ENCODE measurements at places on chromosomes 4 and X.

DNA sequence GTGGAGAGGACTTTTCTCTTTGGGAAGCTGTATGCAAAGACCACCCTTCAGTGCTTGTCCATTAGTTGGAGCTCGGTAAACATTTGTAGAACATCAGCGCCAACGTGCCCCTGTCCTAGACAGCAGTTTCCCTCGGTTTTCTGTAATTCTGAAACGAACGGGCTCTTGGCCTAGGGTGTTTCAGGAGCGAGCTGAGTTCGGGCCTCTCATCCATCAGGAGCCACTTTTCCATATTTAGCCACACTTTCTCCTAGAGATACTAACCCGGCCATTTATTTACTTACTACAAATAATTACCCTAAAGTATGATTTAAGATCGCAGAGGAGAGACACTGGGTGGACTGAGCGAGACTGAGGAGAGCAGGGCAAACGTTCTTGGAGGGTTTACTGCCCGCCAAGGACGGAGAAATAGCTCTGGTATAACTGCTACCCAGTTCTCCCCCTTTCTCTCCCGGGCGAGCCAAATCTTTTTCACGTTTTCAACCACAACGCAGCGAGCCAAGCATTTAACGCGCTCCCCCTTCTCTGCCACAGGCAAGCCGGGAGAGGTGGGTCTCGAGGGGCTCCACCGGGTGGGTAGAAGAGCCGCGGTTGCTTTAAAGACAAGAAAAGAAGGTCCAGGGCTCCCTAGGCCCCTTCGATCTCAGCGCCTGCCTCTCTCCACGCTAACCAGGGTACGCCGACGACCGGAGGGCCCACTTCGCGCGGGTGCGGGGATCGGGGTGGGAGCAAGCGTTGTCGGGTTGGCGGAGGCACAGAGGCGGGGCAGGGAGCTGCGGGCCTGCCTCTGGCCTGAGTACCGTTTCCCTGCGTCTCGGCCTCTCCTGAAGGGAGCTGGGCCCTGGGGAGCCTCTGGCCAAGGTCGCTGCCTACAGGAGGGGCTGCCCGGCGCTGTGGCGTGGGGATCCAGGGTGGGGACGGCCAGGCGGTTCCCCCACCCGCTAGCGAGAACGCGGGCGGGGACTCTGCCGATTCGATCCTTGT lies 10.8 kb upstream of the PITX2 start:
- DNase-seq: peak; percentile 8

- no peak for DNase-seq
Observed at GRCh38 chr4:84927428-84927827, 39.1 kb downstream of the WDFY3 start.

- peak; percentile 44 for DNase-seq
Observed at GRCh38 chr4:121656269-121656641, 40.5 kb downstream of the ANXA5 start.

DNA sequence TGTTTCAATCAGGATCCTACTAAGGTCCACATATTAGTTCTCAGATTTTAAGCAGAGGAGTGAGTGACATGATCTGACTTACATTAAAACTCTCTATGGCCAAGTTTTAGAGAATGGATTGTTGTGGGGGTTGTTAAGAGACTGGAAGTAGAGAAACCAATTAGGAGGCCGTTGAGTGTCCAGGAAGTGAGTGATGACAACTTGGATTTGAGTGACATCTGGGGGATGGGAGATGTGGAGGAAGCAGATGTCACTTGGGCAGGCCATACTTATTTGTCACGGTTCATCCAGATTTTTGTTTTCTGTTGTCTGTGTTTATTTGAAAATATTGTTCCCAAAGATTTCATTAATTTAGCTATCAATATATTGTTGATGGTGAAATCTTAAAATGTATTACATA lies 28.3 kb downstream of the ADD1 start:
- DNase-seq: peak; percentile 22

DNA sequence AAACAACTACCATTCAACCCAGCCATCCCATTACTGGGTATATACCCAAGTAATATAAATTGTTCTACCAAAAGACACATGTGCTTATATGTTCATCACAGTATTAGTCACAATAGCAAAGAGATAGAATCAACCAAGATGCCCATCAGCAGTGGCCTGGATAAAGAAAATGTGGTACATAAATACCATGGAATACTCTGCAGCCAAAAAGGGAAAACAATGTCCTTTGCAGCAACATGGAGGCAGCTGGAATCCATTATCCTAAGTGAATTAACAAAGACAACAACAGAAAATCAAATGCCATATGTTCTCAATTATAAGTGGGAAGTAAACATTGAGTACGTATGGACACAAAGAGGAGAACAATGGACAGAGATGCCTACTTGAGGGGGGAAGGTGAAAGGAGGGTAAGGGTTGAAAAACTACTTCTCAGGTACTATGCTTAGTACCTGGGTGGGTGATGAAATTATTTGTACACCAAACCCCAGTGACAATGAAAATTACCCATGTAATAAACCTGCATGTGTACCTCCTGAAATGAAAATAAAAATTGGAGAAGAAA lies 632.1 kb upstream of the AADAT start:
- DNase-seq: no peak

GRCh38 chr4:139315221-139315675 lies 13.0 kb upstream of the NDUFC1 start:
- DNase-seq: no peak

GRCh38 chr4:55125087-55125721 lies at the start of gene KDR:
Gene KDR, minus strand, starts transcription at chr4:55125595. Its CDS starts 302 bp downstream, at chr4:55125293.
- DNase-seq: no peak

- DNase-seq: no peak
Observed at GRCh38 chrX:47475476-47475875, 7.5 kb downstream of the ZNF41 start.

GRCh38 chr4:41212616-41213203 lies 1.6 kb downstream of the APBB2 start:
- peak; percentile 67 for DNase-seq

- DNase-seq: no peak
Observed at GRCh38 chr4:86220121-86220520, 139.7 kb downstream of the MAPK10 start.

DNA sequence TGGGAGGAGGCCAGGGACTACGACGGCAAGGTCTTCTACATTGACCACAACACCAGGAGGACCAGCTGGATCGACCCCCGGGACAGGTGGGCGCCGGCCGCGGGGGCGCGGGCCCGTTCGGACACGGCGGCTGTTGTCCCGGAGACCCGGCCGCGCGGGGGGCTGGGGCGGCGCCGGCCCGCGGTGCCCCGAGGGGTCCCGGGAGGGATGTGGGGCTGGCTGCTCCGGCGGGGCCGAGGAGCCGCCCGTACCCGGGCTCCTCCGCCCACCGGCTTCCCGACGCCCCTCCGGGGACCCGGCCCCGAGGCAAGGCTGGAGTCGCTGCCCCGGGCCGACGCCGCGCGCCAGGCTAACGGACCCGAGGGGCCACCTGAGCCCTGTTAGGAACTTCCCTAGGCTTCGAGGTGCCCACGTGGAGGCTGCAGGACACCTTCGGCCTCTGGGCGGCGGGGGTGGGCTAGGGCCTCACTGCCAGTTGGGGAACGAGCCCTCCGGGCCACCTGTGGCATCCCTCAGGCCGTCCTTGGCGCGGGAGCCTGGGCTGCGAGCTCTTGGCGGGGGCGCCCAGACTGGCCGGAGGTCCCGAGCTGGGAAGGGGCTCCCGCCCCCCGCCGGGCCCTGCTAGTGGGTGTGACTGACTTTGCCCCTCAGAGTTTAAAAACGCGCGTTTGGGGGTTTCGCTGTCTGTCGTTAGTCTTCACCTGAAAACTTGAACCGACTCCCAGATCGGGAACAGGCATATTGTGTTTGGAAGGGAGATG lies 660 bp downstream of the WWC2 start:
- DNase-seq: no peak

DNA sequence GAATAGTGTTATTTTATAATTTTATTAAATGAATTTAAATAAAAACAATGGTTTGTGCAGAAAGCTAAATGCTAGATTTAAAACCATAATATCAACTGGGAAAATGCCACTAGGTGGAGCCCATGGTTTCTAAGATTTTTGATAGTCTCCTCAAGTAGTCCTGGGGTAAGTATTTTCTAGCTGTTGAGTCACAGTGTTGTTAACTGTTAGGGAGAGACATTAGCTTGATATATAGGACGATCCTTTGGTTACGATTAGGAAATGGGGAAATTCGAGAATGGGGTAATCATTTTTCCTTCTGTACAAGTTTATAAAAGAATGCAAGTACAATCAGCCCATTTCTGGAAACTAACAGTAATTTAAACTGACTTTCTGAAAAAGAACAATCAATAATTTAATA lies 378.4 kb downstream of the ANKRD50 start:
- peak; percentile 40 for DNase-seq

GRCh38 chrX:148416142-148416541 lies 84.3 kb upstream of the AFF2 start:
- DNase-seq: no peak

GRCh38 chr4:24279469-24279868 lies 304.9 kb downstream of the DHX15 start:
- DNase-seq: no peak

DNA sequence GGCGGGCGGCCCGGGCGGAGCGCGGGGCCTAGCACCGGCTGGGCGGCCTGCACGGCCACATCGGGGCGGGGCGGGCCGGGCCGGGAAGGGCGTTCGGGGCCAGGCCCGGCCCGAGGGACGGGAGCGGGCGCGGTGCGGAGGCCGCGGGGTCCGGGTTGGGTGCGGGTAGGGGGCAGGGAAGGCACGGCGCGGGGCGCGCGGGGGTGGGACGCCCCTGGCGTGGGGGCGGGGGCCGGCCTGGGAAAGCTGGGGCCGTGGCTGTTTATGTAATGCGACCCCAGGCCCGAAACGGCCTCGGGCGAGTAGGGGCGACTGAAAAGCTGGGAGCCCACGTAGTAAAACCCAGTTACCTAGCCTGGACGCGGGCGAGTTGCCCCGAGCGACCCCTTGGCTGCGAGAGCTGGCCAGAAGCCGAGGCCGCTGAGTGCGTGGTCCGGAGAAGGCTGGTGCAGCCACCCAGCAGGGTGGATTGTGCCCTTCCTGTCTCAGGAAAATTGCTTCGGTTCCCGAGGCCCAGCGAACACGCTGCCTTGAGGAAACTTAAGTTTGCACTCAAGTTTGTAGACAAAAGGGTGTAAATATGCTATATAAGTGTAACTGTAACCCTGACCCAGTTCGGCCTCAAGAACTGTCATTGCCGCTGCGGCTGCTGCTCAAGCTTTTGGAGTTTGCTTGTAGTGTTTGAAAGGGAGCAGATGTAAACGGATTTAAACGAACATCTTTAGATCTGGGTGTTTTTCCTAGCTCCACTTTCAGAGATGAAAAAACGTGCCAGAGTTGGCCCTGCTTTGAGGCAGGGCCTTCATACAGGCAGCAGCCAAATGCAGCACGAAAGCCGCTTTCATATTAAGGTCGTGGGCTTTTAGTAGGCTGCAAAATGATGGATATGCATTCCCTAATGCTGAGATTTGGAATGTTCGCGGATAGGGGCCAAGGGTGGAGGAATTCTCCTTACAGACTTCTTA lies 674 bp downstream of the SEC24B start:
- peak; percentile 13 for DNase-seq

DNA sequence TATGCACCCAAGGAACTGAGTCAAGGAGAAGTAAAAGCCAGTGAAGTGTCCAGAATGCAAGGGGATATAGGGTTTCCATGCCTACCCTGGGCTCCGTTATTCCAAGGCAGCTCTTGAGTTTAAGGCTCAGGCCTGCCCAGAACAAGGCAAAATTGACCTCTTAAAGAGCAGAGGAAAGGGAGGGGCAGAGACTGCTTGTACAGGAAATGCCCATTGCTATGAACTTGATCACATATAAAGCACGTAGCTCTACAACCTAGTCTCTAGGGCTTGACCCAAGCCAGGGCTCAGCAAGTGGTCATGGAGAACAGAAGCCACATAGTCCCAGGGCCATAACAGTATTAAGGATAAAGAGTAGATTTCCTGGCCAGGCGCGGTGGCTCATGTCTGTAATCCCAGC lies 58.2 kb upstream of the MSN start:
- no peak for DNase-seq

Measured in hematopoietic multipotent progenitor cell (in vitro differentiated cells).